ENCODE measurements at places on chromosomes 12 and 14.

GRCh38 chr14:21494902-21495762 is 16.0 kb downstream of the METTL3 start:
- no peak for DNase-seq

GRCh38 chr12:13594731-13595514 is 386.5 kb downstream of the GRIN2B start:
- no peak for DNase-seq

DNA sequence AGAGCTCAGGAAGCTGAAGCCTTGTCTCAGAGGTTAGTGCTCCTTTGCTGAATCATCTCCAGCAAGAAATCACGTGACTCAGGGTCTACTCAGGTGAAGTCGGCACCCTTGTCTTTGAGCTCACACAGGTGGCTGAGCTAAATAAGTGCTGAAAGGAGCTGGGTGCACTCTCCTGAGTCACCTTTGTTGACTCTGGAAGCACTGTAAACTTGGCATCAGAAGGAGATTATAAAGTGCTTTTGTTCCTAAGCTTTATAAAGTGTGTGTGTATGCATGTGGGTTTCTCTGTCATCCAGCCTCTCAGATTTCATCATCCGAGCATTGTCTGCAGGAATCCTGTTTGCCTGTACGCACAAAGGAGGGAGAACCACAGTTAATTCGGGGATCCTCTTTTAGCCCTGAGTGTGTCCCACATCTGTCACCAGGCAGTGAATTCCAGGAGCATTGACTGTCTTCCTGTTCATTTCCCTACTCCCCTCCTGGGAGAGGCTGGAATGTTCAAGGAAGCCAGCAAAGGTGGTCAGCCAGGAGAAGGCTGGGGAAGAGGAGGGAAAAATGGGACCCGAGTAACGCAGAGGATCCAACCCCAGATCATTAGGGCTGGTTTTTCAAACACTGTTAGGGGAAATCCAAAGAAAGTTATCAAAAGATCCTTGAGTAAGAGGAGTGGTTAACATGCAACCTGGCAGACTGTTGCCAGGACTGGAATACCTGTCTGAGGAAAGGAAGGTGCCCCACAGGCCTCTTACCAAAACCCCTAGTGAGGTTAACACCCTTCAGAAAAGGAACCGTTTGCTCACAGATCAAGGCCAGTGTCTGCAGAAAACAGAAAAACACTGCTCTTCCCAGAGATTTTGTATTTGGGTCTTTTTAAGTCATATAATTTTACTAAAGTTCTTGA is 157.5 kb upstream of the HIF1A start:
- DNase-seq, result no peak

GRCh38 chr12:105985383-105985782 is 153.4 kb downstream of the NUAK1 start:
- DNase-seq, result no peak

GRCh38 chr12:110971936-110972335 is 51.6 kb upstream of the MYL2 start:
- no peak for DNase-seq

- DNase-seq, result no peak
Measured at GRCh38 chr12:25958428-25959070, at the start of gene RASSF8. Gene RASSF8, plus strand, starts transcription at chr12:25958682. Its CDS starts 96,662 bp downstream, at chr12:26055344.

DNA sequence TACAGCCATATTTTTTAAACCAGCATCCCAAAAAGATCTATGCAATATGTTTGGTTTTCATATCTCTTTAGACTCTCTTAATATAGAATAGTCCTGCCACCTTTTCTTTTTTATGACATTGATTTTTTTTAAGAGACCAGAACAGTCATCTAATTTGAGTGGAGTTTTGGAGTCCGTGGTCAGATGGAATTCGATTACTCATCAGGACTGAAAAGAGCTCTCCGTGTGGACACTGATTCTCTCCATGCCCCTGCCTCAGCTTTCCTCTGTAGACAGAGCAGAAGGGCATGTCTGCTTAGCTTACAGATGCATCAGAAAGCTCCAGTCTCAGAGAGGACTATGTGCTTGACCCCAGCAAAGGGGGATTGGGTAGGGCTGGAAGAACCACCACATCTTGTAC is 27.8 kb downstream of the SMCO2 start:
- no peak for DNase-seq

DNA sequence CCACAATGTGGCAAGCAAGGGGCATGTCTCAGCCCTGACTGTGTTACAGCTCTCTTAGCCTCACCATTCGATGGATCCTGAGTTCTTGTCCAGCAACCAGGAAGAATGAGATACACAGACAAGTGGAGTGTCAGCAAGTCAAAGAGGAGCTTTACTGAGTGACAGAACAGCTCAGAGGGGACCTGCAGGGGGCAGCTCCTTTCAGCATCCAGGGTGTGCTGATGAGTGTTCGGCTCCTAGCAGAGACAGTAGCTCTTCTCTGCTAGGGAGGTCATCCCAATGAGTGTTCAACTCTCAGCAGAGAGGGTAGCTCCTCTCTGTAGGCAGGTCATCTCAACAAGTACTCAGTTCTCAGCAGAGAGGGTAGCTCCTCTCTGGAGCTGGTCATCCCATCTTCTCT is 19.1 kb downstream of the SYNJ2BP start:
- no peak for DNase-seq

- DNase-seq, result no peak
Measured at GRCh38 chr14:74784634-74785033, 21.5 kb downstream of the YLPM1 start.

GRCh38 chr14:61258985-61259384 is 22.2 kb downstream of the TMEM30B start:
- DNase-seq, result no peak

DNA sequence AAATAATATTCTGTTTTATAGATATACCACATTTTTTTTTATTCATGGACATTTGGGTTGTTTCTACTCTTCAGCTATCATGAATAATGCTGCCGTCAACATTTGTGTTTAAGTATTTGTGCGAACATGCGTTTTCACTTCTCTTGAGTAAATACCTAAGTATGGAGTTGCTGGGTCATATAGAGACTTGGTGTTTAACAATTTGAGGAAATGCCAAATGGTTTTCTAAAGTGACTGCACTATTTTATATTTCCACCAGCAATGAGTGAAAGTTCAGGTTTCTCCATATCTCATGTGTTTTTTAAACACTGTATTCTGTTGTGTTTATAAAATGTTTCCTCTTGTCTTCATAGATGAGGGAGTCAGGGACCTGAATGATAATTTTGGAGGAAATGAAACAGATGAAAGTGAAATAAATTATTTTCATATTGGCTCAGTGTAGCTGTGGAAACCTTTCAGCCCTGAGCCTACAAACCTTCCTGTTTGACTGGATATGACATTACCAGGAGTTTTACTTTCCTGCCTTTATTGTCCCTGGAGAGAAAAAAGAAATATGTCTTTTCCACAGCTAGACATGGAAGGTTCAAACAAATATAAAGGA is 26.3 kb downstream of the DAAM1 start:
- DNase-seq, result no peak

GRCh38 chr14:60485057-60485597 is 736 bp downstream of the C14orf39 start:
- DNase-seq, result no peak

GRCh38 chr14:63205866-63206265 is 1.6 kb downstream of the RHOJ start:
- no peak for DNase-seq

GRCh38 chr12:132162508-132163031 is 18.3 kb downstream of the NOC4L start:
- no peak for DNase-seq

- DNase-seq, result no peak
Measured at GRCh38 chr12:54159140-54159539, 29.6 kb downstream of the SMUG1 start.

GRCh38 chr12:46678426-46678825 is 147.4 kb downstream of the SLC38A4 start:
- no peak for DNase-seq

DNA sequence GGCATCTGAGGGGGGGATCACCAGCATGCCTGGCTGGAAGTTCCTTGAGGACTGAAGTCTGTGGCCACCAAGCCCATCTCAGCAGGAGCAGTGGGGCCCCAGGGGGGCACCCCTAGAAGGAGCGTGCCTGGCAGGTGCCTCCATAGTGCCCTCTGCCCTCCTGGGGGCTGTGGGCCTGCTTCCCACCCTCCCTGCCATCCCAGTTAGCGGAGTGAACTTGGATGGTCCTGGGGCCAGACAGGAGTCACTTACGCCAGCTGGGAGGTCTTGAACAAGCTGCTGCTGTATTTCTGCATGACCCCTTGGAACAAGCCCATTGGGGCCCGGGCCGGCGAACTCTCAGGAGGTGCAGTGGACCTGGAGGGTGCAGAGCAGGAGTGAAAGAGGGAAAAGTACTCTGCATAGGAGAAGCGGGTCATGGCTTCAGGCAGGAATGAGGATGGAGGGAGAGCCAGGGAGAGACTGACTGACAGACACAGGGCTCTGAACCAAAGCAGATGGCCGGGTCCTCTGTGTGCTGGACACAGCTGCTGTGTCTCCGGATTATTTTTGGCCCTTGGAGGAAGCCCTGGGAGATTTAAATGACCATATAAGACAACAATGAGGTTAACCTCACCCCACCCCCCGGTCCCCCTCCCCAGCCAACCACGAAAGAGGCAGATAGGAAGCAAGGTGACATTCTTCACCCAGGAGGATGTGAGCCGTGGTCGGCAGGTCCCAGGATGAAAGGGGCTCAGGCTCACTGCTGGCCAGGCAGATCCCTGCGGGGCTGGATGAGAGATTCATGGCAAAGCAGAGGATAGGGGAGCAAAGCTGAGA is 19.6 kb downstream of the ASB2 start:
- no peak for DNase-seq

DNA sequence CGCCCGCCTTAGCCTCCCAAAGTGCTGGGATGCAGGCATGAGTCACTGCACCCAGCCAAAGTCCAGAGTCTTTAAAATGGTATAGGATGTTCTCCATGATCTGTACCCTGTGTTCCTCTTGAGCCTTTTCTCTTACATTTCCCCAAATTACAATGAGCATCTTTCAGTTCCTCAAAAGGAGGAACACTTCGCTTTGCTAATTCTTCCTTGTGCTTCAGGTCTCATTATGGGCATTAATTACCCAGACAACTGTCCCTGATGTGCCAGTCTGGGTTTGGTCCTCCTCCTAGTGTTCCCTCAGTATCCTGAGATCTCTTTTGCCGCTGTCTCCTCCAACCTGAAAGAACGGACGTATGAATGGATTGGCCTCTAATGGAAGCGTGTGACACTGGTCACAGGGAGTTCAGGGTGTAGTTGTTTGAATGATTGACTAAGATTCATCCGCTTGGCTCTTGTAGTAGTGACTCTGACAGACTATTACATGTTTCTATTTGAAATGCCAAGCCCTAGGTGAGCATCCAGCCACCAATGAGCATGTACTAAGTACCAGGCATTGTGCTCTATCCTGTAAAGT is 8.2 kb downstream of the PRKCH start:
- no peak for DNase-seq

DNA sequence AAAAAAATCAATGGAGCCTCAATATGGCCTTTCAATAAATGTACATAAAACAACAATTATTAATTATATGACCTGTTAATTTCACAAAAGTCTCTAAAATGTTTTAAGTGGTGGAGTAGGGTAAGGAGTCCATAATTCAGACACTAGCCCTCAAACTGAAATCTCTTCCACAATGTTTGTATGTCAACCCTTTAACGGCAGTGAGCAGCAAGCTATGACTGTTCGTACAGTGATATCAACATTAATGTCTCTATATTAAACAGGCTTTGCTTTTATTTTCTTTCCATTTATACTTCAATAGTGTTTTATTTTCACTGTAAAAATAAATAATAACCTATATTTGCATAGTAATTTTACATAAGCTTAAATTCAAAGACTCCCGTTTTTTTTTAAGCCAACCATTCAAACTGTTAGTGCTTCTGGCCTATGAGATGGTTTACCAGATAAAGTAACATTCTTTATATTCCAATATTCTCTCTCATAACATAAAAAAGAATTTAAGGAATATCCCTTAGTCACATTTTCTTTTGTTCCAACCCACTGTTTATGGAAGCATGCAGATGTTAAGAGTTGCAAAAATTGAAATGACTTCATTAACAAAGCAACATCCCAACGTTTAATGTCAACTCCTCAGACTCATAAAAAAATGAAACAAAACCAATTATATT is 2.3 kb downstream of the CDK17 start:
- no peak for DNase-seq

DNA sequence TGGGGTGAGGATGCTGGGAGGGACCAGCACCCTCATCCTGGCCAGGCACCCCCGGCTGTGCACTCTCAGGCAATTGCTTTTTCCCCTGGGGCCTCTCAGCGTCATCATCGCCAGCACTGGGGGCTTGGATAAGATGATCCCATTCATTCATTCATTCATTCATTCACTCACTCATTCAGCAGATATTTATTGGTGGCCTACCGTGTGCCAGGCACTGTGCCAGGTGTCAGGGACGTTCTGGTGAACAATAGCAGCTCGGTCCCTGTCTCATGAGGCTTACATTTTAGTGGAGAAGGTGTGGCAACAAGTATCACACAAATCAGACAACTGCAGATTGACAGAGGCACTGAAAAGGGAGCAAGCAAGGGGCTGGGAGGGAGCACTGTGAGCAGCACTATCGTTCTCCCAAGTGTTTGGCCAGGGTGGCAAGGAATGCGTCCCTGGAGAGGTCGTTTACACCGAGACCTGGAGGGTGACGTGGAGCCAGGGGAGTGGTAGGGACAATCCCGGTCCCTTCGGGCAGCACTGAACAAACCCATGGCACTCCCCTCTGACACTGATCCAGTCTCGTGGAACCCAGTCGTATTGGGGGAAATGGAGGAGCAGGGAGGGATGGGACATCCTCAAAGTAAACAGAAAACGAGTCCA is 124.1 kb downstream of the PAPOLA start:
- DNase-seq, result no peak

DNA sequence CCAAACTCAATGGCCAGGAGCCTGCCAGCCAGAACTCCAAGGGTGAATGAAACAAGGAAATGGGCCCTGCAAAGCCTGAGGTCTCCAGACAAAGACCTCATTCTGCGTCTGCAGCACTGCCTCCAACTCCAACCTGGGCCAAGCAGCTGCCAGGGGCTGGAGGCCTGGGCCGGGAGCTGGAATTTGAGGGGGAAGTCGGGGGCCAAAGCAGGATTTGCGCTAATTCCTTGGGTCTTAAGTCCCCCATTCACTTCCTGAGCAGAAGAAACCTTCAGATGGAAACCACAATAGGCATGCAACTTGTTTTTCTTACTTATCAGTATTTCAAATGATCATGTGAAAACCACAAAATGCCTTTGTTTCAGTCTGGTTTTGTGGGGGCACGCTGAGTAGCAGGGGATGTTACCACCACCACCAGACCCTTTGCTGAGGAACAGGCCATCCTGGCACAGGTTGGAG is 23.0 kb upstream of the TC2N start:
- DNase-seq, result no peak

- DNase-seq, result no peak
Measured at GRCh38 chr14:93655078-93655750, 133.1 kb downstream of the PRIMA1 start.

DNA sequence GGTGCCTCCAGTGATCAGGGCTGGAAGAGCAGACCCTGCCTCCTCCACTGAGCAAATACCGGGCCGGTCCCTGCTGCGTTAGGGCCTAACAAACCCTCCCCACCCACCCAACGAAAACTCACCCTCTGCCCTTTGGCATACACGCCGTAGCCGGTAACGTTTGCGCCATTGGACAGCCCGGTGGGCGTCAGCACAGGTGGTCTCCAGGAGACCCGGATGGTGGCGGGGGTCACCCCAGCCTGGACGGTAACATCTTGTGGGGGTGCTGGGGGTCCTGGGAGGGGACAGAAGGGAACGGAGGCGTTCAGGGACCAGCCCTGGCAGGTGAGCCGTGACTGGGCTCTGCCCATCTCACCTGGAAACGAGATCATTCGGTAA is 100.5 kb downstream of the PIWIL1 start:
- DNase-seq, result peak; percentile 6

Measured in CD4-positive, alpha-beta T cell treated with Interleukin-15 for 1 hour (primary cell).